Ovary (tissue), 10 donors: ENCODE measurements at places on chromosomes 11 and 22.

GRCh38 chr11:117668321-117668751, 128.7 kb downstream of the DSCAML1 start:
- no peak for DNase-seq

- DNase-seq: no peak
Observed at GRCh38 chr22:50434849-50435248, 40.0 kb downstream of the SBF1 start.

DNA sequence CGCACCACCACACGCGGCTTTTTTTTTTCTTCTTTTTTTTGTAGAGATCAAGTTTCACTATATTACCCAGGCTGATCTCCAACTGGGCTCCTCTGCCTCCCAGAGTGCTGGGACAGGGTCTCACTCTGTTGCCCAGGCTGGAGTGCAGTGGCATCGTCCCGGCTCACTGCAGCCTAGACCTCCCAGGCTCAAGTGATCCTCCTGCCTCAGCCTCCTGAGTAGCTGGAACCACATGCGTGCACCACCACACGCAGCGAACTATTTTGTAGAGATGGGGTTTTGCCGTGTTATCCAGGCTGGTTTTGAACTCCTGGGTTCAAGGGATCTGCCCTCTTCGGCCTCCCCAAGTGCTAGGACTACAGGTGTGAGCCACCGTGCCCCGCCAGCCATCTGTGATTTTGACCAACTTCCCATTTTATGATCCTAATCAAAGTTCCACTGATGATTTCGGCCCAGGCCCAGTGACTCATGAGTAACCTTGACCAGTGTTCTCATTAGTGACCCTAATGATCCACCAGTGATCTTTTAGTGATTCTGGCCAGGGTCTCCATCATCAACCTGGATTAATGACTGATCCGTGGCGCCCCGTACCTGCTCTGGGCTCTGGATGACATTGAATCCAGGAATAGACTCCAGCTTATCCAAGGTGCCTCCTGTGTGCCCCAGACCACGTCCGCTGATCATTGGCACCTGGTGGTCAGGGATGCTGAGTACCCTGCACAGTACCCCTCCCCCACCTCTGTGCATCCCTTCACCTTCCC, 1.7 kb downstream of the TYMP start:
- no peak for DNase-seq

GRCh38 chr11:1401656-1402221, 12.0 kb downstream of the BRSK2 start:
- DNase-seq: peak; percentile 68

DNA sequence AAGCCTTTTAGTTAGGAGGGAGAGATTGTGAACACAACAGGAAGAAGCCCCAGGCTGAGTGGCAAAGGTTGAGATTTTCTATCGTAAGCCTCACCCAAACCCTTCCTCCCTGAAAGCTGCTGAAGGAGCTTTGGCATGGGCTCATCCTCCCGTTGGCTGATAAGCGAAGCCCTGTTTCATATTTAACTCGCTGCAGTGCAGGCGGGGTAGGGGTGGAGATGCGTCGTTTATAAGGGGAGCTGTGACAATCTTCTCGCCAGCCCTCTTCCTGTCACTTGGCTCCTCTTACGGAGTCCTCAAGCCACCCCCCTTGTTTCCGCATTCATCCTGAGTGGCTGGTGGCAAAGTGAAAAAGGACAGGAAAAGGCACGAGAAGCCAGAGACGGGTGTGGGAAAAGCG, 137.0 kb downstream of the OR4C45 start:
- DNase-seq: no peak

- DNase-seq: no peak
Observed at GRCh38 chr11:125978778-125979407, 33.0 kb downstream of the VSIG10L2 start.
